ENCODE measurements at places on chromosomes 2 and 18. TPM values are rescaled to one million over a fixed set of nuclear protein-coding genes. Genes with fewer than 3 reads are reported as not detected.

Gene CTAGE1
- total RNA-seq, result not detected

DNA sequence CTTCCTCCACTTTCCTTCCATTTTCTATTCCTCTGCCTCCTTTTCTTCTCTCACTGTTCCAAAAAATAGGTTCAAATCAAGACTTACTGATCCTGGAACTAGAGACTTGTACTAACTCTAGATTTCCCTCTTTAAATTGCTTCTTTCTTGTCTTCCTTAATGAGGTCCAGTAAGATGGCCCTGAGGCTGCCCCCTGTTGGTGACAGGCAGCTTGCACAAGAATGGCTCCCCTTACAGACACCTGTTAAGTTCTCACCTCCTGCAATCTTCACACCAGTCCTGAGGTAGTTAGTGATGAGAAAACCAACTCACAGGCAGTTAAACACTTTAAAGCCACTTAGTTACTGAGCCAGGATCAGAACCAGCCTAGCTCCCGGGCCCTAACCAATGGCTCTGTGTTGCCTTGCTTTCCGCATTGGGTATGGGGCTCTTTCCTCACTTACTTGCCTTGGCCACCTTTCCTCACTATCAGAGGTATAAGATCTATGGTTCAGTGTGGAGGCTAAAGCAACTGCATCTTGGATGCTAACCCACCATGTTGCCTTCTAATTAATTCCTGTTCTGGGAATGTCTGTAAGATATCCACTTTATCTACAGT, 130.6 kb downstream of the AKAIN1 start:
- peak; percentile 23 for DNase-seq

DNA sequence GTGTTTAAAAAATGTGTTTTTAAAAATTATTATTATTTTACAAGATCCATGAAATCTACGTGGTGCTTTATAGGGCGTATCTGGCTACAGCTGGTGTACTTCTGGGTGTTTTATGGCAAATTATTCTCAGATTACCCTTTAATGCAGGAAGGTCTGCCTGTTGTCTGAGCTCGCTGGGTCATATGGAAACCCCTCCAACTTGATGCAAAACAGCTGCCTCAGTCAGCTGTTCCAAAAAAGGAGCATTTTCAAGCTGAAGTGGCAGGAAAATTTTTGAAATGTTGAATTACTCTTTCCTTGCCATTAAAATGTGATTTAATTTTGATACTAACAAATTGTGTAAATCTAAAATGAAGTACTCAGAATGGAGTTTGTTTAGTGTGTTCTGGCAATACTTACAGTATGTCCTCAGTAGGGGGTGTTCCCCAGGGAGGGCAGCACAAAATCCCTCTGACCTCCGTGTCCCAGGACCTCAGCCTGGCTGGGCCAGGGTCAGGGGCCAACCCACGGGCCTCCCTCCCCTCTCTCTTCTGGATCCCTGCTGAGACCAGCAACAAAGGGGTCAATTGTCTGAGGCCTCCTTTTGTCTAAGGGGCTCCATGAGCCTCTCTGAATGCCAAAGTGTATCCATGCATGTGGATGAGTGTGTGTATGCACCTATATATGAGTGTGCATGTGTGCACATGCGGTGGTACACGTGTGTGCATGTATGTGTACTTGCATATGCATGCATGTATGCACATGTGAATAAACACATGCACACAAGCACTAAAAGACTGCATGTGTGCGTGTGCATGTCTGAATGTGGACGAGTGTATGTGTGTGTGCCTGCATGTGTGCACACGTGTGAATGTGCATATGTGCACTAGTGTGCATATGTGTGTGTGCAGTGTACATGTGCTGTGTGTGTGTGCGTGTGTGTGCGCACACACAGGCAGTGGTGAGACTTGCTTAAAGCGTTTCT, 105.4 kb downstream of the ACOXL start:
- no peak for DNase-seq

GRCh38 chr18:25759111-25759510, 331.3 kb downstream of the SS18 start:
- DNase-seq, result no peak

- DNase-seq, result no peak
These were observed 101.1 kb downstream of the CTIF start for GRCh38 chr18:48639772-48640432.

Gene BOK
- total RNA-seq, result 14.1 TPM

All from colonic mucosa (tissue), 4 donors.